Stimulated activated CD8-positive, alpha-beta memory T cell treated with anti-CD3 and anti-CD28 coated beads, Interleukin-4, amount 100 ng/mL, for 4 hours (primary cell): ENCODE measurements at places on chromosomes 12 and 14.

- DNase-seq: no peak
These were observed 158.0 kb downstream of the RAD51B start for GRCh38 chr14:67977434-67978034.

DNA sequence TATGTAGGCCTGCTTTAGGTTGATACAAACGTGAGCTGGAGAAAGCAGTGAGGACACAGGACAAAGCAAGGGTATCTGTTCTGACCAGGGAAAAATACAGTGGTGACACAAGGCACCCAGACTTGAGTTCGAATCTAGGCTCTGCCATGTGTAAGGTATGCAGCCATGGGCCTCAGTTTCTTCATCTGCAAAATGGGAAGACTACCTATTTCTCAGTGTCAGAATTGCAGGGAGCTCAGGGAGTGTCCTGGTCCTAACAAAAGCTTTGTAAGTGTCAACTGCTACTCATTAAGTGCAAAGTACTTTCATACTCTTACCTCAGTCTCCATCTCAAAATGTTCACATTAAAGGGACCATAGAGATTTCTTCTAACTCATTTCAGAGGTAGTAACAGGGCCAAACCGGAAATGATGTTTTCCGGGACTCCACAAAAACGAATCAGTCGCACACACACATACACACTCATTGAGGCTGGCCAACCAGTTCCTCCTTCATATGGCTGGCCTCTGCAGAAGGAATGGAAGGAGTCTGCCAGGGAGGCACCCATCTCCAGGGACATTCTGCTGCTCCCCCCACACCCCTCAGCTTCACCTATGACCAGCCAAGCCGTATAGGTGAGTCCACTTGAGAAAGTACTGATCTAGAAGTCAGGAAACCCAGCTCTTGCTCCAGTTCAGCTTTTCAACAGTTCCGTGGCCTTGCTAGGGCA is 7.8 kb downstream of the CTDSP2 start:
- no peak for DNase-seq

GRCh38 chr12:5901416-5901815 is 43.6 kb downstream of the ANO2 start:
- DNase-seq: no peak

DNA sequence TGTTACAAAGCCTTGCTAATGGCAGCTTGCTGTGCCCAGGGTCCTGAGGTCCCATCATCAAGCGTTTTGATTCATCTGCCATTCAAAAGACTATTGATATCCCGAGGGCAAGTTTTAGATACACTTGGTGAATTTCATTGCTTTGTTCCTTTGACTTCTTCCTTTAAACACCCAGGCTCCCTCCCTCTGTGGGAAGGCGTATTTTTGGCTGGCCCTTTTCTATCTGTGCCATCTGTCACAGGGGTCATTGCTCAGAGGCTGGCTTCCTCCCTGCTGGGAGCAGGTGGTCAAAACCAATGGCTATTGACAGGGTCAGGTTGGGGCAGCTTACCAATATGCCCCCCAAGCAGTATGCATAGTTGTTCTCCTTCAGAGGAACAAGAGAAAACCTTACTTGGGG is 40.0 kb downstream of the SCN8A start:
- DNase-seq: no peak

DNA sequence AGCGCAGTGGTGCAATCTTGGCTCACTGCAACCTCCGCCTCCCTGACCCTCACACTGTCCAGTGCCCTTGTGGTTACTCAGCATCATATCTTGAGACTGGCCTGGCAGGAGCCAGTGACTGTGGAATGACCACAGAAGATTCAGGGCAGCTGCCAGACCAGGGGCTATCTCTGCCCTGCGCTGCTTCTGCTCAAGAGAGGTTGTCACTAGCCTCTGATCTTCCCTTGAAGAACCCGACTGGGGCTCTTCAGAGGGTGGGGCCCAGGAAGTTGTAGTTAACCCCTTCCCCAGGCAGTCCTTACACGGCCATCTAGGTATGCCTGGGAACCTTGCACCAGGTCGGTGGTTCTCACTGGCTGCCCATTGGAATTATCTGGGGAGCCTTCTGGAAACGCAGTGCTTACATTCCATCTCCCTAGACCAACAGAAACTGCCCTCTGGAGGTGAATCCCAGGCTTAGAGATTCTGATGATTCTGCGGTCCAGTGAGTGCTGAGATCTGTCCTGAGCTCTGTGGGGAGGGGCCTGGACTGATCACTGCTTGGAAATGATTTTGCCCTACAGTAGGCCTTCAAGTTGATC is 41.4 kb downstream of the PLEKHG3 start:
- no peak for DNase-seq

DNA sequence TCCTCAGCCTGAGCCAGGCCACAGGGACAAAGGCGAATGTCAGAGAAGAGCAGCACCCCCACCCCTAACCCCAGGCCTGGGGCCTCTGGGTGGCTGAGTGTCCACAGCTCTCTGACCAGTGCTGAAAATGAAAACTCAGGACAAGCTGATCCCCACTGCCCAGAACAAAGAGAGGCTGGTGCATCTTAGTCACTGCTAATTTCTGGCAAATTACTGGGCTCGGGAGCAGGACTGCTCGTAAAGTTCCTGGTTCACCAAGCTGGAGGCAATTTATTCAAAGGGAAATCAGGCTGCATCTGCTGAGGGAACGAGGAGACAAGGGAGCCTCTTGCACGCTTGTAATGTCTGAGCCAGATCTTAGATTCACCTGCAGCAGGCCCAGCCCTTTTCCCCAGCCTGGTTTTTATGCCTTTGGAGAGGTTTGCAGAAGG is 43.2 kb downstream of the CALM1 start:
- no peak for DNase-seq

- no peak for DNase-seq
These were observed 38.1 kb downstream of the SMOC1 start for GRCh38 chr14:69917287-69917686.

GRCh38 chr12:108609537-108610335 is 11.9 kb upstream of the TMEM119 start:
- no peak for DNase-seq

- no peak for DNase-seq
These were observed 441.3 kb downstream of the DAD1 start for GRCh38 chr14:22147716-22148115.

- no peak for DNase-seq
These were observed 135.4 kb upstream of the MDM1 start for GRCh38 chr12:68467514-68467913.

DNA sequence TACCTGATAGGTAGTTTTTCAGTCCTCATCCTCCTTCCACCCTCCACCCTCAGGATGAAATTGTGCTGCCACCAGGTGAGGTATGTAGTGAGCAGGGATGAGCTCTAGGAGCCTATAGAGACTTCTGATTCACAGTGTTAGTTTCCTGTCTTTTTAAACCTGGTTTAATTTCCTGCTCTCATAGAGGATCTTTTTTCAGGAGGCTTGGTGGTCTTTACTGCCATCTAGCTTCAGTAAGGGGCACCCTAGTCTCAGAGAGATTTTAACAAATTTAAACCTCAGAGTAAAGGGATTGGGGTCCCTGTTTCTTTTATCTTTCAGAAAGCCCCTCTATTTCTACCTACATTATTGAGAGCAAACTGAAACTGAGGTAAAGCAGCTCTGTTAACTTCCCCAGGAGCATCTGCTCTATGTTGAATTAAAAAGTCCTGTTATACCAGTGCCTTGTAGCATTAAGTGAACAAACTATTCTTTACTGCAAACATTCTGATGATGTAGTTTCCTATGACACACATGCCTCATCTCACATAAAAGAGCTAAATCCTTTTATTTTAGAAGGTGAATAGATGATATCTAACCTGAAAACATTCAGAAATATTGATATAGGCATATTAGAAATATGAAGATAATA is 172.2 kb upstream of the DDHD1 start:
- no peak for DNase-seq

GRCh38 chr14:92686900-92687427 is 61.5 kb downstream of the LGMN start:
- DNase-seq: peak; percentile 11

- no peak for DNase-seq
These were observed 19.9 kb downstream of the POU6F1 start for GRCh38 chr12:51197736-51198567.

GRCh38 chr14:32189811-32190210 is 12.0 kb upstream of the RNU6-7 start:
- DNase-seq: no peak

DNA sequence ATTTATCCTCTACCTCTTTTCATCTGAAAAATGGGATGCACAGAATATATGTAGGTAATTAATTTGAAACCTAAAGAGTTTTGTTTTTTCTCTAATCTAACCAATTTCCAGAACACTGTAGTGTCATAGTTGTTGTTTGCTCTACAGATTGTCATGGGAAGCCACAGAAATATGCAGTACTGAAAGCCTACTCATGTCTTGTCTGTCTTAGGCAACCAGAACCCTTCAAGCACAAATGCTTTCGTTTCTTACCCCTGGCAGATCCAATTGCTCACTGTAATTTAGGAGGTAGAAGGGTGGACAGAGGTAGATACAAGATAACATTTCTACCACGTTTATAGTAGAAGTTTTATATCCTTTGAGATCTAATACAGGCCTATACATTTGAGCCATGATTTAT is 330.2 kb upstream of the NOVA1 start:
- no peak for DNase-seq

GRCh38 chr12:127070515-127071157 is 1196.3 kb upstream of the TMEM132C start:
- DNase-seq: no peak

GRCh38 chr12:124592481-124593160 is 25.2 kb upstream of the NCOR2 start:
- no peak for DNase-seq
